GM19239 (cell line): ENCODE measurements at places on chromosomes 11 and 22.

- no peak for DNase-seq
Measured at GRCh38 chr11:78216571-78217287, 28.0 kb downstream of the USP35 start.

DNA sequence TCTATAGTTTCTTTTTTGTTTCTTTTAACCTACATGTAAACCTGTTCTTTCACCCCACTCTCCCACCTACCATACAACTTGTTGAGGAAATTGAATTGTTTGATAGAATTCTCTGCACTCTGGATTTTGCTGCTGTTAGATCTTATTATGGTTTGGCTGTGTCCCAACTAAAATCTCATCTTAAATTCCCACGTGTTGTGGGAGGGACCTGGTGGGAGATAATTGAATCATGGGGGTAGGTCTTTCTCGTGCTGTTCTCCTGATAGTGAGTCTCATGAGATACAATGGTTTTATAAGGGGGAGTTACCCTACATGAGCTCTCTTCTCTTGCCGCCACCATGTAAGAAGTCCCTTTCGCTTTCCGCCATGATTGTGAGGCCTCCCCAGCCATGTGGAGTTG is 15.0 kb upstream of the PITPNB start:
- no peak for DNase-seq

GRCh38 chr11:107691000-107691750 is 20.7 kb downstream of the SLN start:
- DNase-seq: no peak

- no peak for DNase-seq
Measured at GRCh38 chr11:27626269-27626937, 73.9 kb downstream of the BDNF start.

DNA sequence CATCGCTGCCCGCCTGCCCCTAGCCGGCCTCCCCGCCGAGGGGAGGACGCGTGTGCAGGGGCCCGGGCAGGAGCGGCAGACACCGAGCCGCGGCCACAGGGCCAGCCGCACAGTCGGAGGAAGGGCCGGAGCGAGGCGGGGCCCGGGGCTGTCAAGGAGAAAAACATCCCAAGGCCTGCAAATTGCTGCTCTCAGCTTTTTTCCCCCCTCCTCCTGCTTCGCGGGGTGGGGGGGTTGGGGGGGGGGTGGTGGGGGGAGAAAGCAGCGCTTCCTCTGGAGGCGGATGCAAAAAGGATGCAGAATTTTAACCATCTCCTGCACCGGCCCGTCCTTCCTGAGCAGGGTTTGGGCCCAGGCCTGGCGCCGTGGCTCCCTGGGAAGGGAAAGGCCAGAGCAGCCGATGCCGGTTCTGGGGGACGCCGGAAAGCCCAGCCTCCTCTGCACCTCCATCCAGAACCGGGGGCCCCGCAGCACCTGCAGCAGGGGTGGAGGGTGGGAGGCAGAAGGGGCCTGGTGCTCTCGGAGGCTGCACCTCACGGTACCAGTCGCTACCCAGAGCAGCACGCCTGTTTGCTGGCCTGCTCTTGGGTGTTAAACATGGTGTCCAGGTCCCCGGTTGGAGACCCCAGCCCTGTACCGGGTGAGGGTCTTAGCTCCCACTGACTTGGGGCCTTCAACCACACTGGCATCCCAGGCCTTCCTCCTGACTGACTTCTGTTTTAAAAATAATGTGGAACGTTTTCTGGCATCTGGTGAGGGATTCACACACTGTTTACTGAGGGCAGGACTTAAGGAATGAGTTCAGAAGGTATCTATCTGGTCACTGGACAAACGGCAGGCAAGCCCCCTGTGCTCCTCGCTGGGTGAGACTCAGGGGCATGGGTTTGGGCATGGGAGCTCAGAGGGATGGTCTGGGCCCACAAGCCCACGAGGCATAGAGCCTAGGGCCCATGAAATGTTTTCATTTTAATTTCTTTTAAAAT is 77.4 kb upstream of the WNT7B start:
- DNase-seq: no peak
